ENCODE measurements at places on chromosomes 13 and 19.
A peak's percentile ranks its signal among the peaks of the same experiment; 100 is the strongest.

- DNase-seq: no peak
Observed at GRCh38 chr13:102198418-102199311, 203.2 kb downstream of the FGF14 start.

- no peak for DNase-seq
Observed at GRCh38 chr19:49210901-49211451, 53.4 kb downstream of the TRPM4 start.

DNA sequence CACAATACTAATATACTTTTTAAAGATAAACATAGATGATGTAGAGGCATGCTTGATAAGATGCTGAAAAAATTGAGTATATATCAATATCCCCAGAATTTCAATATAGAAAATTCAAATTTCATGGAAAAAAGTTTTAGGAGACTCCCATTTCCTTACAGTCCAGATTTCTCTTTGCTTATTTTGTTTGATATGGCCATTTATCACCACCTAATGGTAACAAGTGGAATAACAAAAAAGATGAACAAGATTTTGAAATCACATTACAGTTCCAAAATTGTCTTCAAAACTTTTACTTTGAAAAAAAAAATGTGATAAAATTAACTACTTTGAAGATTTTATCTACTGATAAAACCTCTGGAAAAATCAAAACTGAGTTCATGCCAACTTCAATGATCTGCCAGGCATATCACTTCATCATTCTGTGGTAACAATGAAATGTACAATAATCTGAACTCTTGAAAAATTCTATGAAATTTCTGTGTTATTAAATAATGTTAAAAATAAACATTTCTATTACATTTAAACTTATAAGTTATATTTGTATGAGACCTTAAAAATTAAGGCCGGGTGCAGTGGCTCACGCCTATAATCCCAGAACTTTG lies 17.5 kb downstream of the MIPEP start:
- peak; percentile 1 for DNase-seq

GRCh38 chr13:33606692-33607091 lies 211.3 kb upstream of the RFC3 start:
- peak; percentile 5 for DNase-seq

DNA sequence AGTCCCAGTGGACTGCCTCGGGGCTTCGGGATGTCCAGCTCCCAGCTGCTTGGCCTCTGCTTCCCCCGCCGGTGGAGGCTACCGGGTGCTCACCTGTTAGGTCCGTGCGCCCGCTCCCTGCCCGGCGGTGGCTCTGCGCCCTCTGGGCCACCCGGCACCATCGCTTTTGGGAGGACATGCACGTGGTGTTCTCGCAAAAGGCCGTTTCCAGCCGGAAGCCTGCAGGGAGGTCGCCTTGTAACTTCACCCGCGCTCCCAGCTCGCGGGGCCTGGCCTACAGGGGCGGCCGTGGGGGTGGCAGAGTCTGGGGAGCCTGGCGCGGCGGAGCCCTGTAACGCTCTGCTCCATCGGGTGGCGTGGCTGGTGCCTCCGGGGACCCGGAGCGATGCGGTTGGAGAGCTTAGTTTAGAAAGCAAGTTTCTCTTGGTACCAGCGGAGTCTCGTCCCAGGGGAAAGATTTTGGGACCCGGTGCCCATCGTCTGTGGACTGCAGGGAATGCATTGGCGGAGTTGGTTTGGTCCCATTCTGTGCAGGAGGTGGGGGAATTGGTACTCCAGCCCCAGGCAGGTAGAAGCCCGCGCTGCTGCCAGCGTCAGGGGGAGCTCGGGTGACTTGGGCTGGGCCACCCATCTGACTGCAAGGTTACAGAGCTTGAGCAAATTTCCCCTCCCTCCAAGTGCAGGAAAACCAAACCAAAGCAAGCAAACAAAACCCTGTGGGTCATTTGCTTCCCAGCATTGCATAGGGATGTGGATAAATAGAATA lies 673 bp downstream of the SPATA13 start:
- no peak for DNase-seq

DNA sequence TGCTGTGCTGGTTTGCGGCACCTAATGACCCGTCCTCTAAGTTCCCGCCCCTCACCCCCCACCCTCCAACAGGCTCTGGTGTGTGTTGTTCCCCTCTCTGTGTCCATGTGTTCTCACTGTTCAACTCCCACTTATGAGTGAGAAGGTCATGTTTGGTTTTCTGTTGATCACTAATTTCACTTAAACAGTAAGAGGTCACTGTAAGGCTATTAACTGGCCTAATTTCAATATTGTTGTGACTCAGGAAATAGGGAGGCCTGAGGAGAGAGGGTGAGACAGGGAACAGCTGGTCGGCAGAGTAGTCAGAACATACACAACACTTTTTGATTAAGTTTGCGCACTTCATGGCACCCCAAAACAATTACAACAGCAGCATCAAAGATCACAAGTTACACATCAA lies 15.6 kb downstream of the TUBGCP3 start:
- no peak for DNase-seq

DNA sequence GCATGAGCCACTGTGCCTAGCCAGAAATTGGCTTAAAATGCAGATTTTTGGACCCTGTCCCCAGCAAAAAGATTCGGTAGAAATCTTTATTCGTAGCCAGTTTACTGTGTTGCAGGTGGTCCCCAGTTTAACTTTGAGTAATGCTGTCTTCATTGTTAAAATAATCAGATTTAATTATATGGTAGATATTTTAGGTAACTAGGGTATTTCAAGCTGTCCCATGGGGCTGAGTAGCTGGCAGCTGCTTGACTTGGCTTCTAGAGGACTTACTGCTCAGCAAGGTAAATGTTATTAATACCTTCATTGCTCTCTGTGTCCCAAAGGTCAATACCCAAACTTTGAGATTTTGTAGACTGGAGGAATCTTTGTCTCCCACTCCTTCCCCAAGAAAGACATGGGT lies 21.1 kb downstream of the LSM14A start:
- DNase-seq: no peak

DNA sequence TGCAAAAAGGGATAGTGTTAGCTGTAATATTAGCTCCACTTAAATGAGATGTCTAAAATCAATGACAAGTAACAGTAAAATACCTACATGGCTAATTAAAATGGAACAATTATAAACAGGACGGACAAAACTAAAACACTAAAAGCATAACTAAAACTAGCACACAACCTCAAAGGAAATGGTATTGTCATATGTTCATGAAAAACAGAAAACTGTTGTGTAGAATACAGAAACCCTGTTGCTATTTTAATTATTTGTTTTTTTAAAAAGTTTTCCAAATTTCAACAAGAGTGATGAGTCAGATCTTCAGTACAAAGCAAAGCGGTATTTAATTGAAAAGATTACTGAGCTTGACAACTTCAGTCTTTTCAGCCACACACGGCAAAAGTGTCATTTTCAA lies 4.2 kb downstream of the RCBTB2 start:
- no peak for DNase-seq

- DNase-seq: no peak
Observed at GRCh38 chr13:95160112-95160906, 140.9 kb downstream of the ABCC4 start.

GRCh38 chr13:28636069-28636468 lies 22.9 kb upstream of the POMP start:
- no peak for DNase-seq

- DNase-seq: no peak
Observed at GRCh38 chr13:94305934-94306333, 173.5 kb downstream of the DCT start.

- DNase-seq: no peak
Observed at GRCh38 chr13:100230769-100231149, 141.9 kb downstream of the PCCA start.

GRCh38 chr19:17491287-17491686 lies 20.2 kb upstream of the PGLS start:
- DNase-seq: no peak

- DNase-seq: no peak
Observed at GRCh38 chr13:34465423-34465922, 476.6 kb upstream of the NBEA start.

- no peak for DNase-seq
Observed at GRCh38 chr13:21010621-21011020, 50.8 kb downstream of the LATS2 start.

- DNase-seq: no peak
Observed at GRCh38 chr19:35975608-35976214, 19.3 kb upstream of the SDHAF1 start.

DNA sequence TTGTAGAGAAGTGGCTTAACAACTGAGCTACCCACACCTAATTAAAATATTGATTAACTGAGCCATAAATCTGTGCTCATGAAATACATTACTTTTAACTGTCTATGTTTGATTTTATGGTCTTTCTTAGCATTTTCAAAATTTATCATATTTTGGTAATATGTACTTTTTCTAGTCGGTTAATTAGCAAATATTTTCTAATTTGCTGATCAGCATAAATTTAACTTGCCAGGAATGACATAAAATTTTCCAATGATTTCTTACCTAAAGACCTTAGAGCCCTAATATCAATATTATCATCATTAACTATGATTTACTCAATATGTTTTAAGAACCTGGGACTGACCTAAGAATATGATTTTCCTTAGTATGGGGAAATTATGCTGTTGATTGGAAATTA lies 19.9 kb upstream of the COG6 start:
- no peak for DNase-seq

DNA sequence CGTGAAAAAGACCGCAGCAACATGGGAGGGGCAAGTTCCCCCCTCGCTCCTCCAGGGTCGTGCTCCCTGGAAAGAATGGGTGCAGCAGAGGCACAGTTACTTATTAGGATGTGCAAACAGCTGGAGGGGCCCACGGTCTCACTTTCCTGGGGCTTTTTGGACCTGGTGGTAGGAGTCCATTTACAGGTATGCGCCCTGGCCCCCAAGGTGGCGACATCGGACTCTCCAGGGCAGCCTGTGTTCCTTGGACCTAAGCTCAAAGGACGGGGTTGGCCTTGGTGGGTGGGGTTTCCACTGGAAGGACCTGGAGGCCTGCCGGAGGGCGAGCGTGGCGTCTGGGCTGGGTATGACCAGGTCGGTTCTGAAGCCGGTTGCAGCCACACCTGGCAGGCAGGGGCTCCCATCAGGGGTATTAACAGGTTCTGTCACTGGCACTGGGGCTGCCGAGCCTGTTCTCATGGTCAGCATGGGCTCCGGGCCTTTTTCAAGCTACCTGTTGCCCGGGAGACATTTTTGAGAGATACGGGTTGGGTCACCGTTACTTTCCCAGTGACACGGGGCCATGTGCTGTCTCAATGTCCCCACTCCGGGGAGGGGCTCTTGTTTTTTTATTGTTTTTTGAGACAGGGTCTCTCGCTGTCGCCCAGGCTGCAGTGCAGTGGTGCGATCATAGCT lies 5.9 kb downstream of the ZFR2 start:
- no peak for DNase-seq

GRCh38 chr19:19997656-19998268 lies 41.5 kb downstream of the ZNF682 start:
- no peak for DNase-seq

DNA sequence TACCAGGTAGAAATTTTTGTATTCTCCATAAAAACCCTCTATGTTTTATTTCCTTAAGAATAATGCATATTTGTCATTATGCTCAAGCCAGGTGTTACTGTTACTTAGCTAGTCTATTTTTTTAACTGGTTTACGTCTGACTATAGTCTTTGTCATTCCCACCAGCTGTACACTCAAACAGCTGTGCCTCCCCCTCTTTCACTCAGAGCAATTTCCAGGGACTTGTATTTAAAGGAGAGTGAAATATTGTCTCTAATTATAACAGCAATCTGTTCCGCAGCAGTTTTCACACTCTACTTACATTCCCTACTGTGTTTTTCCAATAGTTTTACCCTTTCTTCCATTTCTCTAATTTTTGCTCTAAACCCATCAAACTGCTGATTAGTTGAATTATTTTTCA lies 813.6 kb upstream of the MIR17HG start:
- DNase-seq: peak; percentile 11

GRCh38 chr19:28535352-28535775 lies 677.6 kb downstream of the UQCRFS1 start:
- no peak for DNase-seq

- DNase-seq: no peak
Observed at GRCh38 chr13:109401891-109402290, 384.5 kb downstream of the IRS2 start.

DNA sequence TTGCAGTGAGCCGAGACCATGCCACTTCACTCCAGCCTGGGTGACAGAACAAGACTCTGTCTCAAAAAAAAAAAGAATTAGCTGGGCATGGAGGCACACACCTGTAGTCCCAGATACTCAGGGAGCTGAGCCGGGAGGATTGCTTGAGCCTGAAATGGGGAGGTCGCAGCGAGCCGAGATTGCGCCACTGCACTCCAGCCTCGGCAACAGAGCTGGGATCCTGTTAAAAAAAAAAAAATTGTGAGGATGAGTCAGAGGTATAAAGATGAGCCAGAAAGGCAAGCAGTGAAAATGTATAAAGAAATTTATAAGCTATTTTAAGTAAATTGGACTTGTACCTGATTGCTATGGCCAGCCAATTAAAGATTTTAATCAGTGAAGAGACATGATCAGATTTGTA lies 21.1 kb downstream of the KBTBD6 start:
- no peak for DNase-seq

DNA sequence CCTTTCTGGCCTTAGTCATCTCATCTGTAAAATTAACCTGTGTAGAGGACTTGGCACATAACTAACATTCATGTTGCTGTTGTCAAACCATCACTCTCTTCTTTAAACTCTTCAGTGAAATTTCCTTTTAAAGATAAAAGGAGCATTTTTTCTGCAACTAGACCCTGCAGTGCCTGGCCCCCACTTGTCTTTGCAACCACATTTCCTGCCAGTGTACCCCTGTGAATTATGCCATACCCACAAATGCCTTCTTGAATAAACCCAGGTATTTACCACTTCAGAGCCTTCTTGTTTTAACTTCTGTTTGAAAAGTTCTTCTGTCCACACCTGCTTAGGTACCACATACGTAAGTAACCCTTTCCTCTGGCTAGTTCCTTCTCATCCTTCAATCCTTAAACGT lies 118.8 kb downstream of the CDK8 start:
- DNase-seq: no peak

DNA sequence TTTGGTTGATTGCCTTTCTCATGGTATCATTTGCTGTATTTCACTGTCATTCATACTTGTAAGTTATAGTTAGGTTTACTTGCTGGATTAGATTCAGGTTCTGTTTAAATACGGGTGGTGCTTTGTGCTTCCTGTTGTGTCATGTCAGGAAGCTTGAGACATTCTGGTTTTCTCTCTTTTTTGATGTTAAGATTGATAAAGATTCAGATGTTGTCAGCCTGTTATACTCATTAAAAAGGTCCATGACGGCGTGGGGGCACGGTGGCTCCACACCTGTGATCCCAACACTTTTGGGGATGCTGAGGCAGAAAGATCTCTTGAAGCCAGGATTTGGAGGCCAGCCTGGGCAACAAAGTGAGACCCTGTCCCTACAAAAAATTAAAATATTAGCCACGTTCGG lies 45.7 kb downstream of the NAA16 start:
- no peak for DNase-seq

GRCh38 chr13:28611654-28612131 lies 47.2 kb upstream of the POMP start:
- DNase-seq: no peak

Measured in NCI-H2227 treated with DMSO at 0.1 percent for 48 hours (cell line).